Smooth muscle cell of the brain vasculature (primary cell): ENCODE measurements at places on chromosomes 2 and 18.
A peak's percentile ranks its signal among the peaks of the same experiment; 100 is the strongest.

GRCh38 chr2:187138265-187138664 is 289.3 kb upstream of the ZSWIM2 start:
- peak; percentile 23 for DNase-seq

DNA sequence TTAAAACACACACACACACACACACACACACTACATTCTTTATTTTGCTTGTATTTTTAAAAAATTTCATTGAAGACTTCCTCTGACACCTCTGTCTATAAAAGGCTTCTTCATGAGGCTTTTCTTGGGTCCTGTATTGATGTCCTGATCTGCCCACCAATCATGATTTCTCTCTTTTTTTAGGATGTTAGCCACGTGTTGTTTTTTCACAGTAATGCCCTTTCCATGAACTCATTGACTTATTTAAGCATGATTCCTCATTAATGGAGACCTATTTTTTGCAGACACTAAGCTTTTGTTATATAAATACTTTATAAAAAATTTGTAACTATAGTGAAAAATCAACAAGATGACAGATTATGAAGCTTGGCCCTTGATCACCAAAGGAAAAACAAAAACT is 173.8 kb upstream of the CNTNAP5 start:
- no peak for DNase-seq

- no peak for DNase-seq
Observed at GRCh38 chr18:61883547-61883946, 9.3 kb downstream of the RNF152 start.

- peak; percentile 73 for DNase-seq
Observed at GRCh38 chr2:105235388-105236059, 6.0 kb upstream of the GPR45 start.

GRCh38 chr2:48309900-48310299 is 220.1 kb upstream of the STON1 start:
- DNase-seq: no peak

GRCh38 chr2:239459056-239459455 is 58.2 kb upstream of the HDAC4 start:
- DNase-seq: no peak

DNA sequence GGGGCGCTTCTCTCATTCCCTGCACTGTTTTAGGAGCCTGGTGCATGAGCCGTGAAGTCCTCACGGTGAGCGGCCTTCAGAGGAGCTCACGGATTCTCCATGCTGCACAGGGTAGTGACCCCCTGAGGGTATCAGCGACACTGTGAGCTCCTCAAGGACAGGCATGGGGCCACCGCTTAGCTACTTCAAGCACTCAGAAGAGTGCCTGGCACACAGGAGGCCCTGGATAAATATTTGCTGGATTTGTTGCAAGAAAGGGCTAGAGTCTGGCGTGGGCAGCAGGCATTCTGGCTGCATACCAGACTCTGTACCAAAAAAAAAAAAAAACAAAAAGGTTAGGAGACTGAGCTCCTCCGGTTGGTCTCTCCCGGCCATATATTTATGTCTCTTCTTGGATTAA is 5.7 kb upstream of the MBP start:
- no peak for DNase-seq

DNA sequence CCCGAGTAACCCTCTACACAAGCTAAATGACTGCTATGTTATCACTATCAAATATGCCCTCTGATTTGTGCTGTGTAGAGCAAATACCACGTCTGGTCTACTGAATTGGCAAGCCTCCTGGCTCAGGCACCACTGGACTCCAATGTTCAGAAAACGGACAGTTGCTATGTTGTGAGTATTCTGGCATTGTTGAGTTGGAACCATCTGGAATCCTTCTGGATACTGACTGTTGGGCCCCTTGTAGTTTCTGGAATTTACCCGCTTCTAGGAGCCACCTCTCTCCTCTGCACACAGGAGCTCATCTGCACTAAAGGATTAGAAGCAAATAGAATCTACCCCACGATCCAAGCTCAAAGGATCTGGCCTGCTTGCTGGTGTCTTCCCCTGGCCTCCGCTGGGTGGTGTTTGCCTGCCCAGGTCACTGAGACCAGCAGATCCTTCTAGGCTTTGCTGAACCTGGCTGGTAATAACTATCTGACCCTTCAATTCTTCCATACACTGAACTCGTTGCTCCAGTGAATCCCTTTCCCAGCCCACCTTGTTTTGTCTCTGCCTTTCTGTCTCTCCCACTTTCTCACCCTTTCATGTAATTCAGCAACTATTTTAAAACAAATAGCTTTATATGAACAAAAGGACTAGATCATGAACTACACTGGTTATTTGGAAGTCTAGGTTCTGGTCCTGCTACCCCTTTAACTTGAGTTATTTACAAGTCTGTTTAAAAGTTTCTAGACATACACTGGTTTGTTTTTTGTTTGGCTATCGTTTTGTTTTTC is 2.1 kb upstream of the HAAO start:
- DNase-seq: no peak

GRCh38 chr2:67485431-67485830 is 88.3 kb downstream of the ETAA1 start:
- DNase-seq: no peak

GRCh38 chr18:75429975-75430374 is 2.5 kb upstream of the SMIM21 start:
- DNase-seq: no peak

- DNase-seq: no peak
Observed at GRCh38 chr2:138078153-138078552, 113.9 kb downstream of the HNMT start.

DNA sequence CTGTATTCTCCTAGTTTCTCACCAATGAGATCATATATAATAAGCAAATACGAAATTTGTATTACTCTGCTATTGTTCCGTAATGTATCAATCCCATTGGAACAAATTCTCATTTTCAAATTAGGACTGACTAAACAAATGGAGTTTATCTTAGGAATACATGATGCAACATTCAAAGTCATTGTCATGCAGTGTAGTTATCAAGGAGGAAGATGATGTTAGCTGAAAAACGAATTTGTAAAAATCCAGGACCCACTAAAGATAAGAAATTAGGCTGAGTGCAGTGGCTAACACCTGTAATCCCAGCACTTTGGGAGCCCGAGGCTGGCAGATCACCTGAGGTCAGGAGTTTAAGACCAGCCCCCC is 14.9 kb downstream of the SEPTIN2 start:
- no peak for DNase-seq

GRCh38 chr2:84492571-84492970 is 23.7 kb upstream of the DNAH6 start:
- no peak for DNase-seq

DNA sequence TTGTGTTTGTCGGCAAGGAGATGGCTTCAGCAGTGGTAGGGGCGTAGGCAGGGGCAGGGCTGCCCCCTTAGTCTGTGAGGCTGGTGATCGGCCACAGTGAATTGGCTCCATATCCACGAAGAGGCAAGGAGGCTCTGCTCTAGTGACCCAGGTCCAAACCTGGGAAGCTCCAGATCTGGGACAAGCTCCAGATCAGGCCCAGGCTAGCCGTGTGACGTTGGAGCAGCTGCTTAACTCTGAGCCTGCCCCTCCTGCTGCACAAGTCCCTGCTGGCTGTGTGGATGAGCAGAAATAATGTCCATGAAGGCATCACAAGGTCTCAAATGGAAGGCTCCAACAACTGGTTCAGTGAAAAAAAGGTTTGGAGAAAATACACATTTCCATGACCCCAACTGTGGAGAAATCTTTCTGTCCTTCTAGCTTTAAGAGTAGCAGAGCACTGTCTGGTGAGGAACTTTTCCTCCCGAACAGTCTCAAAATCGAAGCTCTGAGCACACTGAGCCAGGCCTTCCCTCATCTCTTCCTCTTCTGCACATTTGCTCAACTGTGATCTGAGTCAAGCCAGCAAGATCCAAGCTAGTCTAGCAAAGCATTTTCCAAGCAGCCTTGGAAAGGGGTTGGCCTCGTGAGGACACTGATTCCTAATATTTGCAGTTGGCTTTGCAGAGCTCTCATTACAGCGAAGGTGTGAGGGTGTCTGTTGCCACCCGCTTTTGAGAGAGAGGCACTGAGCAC is 67.0 kb upstream of the TCF7L1 start:
- DNase-seq: no peak

DNA sequence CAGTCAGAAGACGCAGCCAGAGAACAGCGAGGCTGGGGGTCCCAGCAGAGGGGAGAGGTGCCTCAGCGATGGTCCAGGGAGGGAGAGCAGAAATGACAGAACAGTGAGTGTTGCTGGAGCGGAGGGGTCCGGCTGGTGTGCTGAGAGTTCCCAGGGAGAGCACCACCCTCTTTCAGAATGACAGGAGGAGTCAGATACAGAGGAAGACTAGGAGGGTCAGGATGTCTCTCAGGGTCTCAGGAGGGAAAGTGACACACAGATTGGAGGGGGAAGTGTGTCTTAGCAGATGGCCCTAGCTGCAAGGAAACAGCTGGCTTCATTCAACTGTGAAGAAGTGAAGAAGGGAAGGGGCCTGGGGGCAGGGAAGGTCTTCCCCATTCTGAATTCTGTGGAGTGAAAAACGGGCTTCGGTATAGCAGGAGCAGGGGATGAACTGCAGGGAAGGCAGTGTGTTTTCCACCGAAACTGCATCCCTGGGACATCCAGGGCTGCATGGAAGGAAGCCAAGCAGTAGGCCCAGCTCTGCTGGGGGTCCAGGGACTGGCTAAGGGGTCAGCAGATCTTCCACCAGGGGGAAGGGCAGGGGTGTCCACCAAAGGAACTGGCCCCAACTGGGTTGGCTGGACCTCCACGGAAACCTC is 90.0 kb upstream of the OTOS start:
- DNase-seq: no peak

- peak; percentile 37 for DNase-seq
Observed at GRCh38 chr2:209334188-209335017, 89.4 kb upstream of the MAP2 start.

GRCh38 chr2:197147942-197148341 is 162.6 kb downstream of the ANKRD44 start:
- DNase-seq: no peak

DNA sequence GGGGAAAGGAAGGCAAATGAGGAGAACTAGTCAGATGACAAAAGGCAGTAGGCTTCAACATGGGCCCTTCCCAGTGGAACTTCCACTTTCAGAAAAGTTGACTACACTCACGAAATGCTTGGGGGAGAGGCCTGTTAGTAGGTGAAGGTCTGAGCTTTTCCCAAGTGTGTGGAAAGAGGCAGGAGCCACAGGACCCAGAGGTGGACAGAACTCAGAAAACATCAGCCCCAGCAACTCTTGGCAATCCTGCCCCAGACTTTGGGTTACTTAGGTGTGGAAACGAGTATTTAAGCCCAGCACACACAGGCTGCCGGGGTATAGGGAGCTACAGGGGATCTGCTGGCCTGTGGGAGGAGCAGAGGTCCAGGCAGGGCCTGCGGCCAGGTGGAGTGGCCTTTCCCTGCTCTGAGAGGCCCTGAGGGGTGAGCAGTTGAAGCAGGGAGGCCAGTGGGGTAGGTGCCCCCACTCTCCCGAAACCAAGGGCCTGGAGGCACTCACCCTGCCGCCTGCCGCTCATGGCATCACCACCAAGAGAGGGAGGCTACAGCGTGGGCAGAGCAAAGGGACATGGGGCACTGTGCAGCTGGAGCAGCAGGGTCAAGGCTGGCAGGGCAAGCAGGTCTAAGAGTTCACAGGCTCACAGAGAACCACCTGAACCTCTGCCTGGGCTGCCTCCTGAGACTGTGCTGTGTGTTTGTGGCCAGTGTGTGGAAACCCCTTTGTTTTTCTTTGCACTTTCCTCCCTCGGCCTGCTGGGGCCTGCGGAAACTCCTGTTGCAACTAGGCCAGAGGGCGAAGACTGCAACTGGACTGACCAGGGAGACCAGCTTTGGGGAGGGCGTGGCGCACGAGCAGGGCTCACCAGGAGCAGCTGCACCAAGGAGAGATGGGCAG is 130.7 kb upstream of the SERTAD2 start:
- no peak for DNase-seq

DNA sequence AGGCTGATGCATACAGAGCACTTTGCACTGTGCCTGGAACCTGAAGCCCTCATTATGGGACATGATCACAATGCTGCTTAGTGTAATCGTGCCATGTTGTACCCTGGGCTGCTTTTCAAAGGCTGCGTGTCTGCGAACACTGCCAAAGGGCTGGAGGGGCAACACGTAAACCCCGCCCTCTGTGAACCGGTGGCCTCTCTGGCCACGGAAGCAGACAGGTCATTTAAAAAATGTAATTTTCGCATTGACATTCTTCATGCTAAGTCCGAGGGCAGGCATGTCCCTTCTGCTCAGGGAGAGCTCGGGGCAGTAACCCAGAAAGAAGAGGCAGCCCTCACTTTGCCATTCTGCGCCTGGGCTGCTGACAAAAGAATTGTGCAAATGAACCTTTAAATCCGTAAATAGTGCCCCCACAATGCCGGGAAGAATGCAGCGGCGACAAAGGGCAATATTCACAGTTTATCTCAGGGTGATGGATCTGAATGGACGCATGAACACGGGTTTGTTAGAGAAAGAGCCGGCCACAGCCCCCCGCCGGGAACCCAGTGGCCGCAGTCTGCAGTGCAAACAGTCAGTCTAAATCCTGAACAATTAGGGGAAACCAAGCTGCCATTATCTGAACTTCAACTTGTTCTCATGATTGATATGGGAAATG is 226.1 kb downstream of the MYCN start:
- DNase-seq: no peak

DNA sequence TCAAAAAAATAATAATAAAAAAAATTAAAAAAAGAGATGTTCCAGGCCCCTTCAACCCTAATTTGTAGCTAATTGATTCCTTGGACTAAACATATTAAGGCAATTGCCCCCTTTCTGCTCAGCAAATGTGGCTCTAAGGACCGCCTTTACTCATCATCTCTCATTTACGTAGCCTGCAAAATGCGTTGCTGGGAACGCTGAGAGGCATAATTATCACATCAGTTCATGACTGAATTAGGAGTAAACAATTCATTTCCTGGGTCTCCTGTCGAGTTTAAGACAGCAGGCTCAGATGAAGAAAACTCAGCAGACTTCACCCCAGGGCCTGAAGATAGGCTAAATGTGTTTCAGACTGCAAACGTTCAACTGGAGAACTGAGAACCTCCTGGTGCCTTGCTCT is 413.5 kb downstream of the NBAS start:
- no peak for DNase-seq

DNA sequence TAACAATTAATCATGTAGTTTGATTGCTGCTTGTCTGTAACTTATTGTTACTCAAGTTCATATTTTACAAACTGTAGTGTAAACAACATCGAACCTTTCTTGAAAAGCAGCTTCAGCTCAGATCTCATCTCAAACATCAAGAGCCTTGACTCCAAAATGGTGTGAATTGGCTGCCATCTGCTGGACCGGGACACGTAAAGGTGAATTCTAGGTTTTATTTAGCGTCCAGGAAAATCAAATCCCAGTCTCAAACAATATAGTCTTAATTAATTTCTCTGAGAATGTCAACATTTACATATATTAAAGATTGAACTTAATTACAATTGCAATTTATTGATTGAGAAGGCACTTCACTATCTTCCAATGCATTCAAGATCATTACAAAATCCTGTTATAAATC is 453.0 kb downstream of the GALR1 start:
- DNase-seq: no peak
